ENCODE measurements at places on chromosomes 2 and 18.

GRCh38 chr2:157441072-157441454, 2.8 kb downstream of the CYTIP start:
- peak; percentile 64 for DNase-seq

- no peak for DNase-seq
Measured at GRCh38 chr2:176502619-176503018, 233.4 kb downstream of the MTX2 start.

- DNase-seq: no peak
Measured at GRCh38 chr2:230217424-230217823, 2.4 kb downstream of the SP110 start.

GRCh38 chr2:42859791-42860190, 67.4 kb upstream of the HAAO start:
- DNase-seq: no peak

DNA sequence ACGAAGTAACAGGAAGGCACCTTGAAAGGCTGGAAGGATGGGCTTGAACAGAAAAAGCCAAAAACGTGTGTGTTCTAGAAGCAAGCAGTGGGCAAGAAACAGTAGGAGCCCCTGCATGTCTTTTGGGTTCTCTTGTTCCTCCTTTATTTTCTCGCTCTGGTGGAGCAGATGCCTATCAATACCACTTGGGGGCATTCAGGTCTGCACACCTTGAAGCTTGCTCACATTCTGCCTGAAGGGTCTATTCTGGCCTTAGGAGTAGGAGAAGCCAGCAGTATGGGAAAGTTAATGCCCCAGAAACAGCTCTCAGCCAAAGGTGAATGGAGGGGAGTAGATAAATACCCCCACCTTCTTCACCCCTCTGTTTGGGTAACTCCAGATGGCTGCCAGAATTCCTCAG, 204.5 kb downstream of the TXNL1 start:
- no peak for DNase-seq

GRCh38 chr2:29448096-29448688, 333.0 kb downstream of the CLIP4 start:
- DNase-seq: peak; percentile 44

DNA sequence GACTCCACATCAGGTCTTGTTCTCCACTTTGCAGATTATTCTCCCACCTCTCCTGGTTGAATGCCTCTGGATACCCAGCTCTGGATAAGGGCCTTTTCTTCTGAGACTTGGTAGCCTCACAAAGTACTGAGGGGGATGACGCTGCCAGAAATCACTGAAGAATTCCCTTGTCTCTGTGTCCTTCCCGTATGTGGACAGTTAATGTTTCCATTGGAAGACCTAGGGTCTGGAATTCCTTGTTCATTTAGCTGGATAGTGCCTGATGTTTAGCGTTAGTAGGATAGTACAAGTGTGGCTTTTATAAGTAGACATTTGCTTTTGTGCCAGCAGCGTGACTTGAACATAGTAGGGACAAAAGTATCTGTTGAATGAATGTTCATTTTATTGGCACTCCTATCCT, 76.9 kb downstream of the CLHC1 start:
- DNase-seq: no peak

DNA sequence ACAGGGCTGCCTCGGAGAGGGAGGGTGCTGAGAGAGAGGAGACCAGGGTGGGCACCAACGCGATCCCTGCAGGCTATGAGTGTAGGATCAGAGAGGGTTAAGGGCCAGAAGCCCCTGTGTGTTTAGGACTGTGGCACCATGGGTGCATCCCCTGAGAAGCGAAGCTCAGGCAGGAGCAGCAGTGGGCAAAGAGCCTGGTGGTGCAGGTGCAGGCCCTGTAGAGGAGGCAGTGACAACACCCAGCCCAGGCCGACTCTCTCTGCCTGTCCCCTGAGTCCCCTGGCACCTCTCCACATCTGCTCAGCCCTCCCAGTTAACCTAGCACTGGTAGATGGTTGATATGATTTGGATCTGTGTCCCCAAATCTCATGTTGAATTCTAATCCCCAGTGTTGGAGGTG, 139.8 kb downstream of the RNF152 start:
- no peak for DNase-seq

- peak; percentile 1 for DNase-seq
Measured at GRCh38 chr2:158845859-158846258, 50.7 kb downstream of the DAPL1 start.

- no peak for DNase-seq
Measured at GRCh38 chr2:120250640-120251039, 2.0 kb upstream of the RALB start.

DNA sequence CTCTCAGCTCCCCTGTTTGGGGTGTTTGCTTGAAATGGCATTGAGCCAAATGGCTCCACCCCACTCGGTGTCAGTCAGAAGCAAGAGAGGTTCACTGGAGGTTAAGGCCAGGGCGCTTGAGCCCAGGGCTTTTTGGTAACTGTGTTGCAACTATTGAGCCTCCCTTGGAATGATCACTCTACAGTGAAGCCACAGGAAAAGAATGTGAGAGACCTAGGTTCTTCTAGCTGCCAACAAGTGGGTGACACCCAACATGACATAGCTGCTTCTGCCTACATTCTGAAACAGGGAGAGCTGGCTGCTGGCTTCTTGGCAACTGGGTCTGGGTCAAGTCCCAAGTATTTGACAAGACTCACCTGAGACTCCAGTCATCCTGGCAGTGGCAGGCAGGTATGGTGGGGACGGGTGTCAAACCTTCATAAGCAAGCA, 7.1 kb upstream of the GRHL1 start:
- no peak for DNase-seq

Measured in inflammatory macrophage treated with lipopolysaccharide for 4 hours (primary cell).